ENCODE measurements at places on chromosomes 7 and 10. TPM values are rescaled to one million over a fixed set of nuclear protein-coding genes. Genes with fewer than 3 reads are reported as not detected.

Gene HABP2
- 0.03 TPM for polyA plus RNA-seq

DNA sequence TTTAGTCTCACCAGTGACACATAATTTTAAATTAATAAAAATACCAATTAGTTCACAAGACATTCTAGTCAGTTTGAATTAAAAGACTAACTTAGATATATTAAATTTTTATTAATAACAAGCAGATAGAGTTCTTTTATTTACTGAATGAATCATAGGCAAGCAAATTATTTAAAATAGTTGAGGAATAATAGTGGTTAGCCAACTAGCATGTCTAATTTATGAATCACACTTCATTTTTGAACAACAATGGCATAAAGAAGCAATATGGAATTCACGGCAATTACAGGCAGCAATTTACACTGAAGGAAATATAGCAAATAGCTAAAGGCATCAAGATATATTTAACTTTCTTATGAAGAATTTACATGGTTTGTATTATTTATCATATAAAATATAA is 187.0 kb upstream of the SLC26A5 start:
- DNase-seq: no peak

DNA sequence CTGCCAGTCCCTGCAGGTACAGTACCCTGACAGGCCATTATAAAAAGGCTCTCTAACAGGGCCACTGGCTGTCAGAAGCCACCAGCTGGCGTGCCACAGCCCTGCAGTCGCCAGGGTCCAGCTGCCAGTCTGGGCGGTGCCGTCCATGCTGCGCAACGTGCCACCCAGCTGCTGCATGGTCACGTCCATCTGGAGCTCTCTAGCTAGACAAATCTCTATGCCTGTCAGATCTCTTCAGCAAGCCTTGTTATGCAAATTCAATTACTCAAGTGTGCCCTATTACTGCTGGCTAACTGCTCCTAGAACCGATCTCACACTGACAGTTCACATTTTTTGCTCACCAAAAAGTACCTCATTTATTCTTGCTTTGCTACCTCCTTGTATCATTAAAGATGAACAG is 75.9 kb downstream of the HIBADH start:
- peak; percentile 53 for DNase-seq

Gene URGCP
- 22.4 TPM for polyA plus RNA-seq

Gene PSD
- polyA plus RNA-seq: not detected

DNA sequence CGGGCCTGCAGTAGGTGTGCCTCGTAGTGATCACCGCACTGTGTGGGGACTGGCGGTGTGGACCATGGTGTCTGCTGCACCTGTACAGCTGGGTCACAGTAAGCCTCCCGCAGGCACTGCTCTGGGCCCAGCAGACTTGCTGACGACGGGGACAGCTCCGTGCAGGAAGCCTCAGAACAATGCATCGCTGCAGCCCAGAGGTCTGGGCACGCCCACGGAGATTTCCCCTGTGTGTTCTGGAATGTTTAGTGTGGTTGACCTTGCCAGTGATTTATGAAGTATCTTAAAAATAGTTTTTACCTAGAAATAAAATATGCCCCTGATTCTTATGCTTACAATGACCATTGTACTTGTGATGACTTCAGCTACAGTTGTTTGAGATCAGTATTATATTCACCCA is 59.1 kb upstream of the ZNF32 start:
- peak; percentile 56 for DNase-seq

DNA sequence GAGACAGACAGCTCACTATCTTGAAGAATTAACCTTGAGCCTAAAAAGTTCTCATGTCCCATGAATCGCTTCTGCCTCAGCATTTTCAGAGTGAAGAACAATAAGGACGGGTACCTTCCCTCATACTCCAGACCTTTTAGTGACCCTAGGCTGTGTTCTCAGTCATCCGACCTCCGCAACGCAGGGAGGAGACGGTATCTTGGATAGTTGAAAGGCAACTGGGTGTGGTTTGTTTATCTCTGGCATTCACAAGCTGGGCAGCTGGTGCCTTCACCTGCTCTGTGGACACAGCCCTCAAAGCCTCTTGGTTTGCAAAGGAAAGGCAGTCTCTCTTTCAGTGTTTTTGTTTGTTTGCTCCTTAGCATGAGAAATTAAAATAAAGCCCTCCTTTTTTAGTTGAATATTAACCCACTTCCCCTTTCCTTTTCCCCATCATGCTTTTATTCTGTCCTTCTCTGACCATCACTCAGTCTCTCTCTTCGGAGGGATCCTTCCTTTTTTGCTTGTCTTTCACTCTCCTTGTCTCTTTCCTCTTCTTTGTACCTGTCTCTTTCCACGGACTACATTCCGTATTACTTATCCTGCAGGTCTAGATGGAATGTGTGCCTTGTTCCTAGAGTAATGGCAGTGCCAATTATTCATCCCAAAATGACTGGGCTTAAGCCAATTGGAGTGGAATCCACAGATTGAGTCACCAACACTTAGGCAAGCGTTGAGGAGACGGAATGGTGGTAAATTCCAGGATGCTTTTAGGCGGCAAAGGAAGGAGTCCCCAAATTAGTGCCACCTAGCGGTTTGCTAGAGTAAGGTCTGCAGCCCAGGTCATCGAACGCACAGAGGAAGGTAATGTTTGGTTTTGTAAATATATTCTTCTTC is 45.8 kb downstream of the PRR15 start:
- DNase-seq: no peak

DNA sequence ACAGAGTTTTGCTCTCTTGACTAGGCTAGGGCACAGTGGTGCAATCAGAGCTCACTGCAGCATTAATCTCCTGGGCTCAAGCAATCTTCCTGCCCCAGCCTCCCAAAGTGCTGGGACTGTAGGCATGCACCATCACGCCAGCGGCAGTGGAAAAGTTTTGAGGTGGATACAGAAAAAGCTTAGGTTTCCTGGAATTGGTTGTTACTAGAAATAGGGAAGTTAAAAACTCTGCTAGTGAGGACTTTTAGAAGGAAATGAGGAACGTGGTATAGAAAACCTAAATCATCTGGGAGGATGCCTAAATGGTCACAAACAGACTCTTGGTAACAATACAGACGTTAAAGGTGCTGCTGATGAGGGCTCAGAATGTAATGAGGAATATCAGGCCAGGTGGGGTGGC is 10.9 kb upstream of the SNX8 start:
- no peak for DNase-seq

DNA sequence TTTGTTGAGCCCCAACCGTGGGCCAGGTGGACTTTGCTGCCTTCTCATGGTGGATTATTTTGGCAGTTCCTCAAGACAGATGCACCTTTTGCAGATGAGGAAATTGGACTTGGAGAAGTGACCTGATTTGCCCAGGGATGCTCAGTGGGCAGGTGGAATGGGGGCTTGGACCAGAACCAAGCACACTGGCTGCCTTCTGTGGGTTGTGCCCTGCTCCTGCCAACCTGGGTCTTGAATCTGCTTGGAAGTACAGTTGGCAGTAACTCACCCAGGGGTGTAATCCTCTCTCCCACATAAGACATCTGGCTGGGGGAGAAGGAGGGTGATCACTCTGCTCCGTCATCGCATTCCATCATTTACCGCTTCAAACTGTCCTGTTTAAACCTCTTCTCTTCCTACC is 110.5 kb upstream of the GPR26 start:
- DNase-seq: no peak
